ENCODE measurements at places on chromosomes 4 and X. TPM values are rescaled to one million over a fixed set of nuclear protein-coding genes. Genes with fewer than 3 reads are reported as not detected.

Gene NAP1L2
- 4.4 TPM for total RNA-seq

Gene USP53
- 9.7 TPM for total RNA-seq

Gene TLR3
- 0.32 TPM for total RNA-seq

Gene PPARGC1A
- not detected for total RNA-seq

Gene LDB2
- not detected for total RNA-seq

Gene S100P
- total RNA-seq: 0.87 TPM

Gene MAGEC2
- total RNA-seq: not detected

Gene GYG2
- total RNA-seq: not detected

Gene RTL9
- not detected for total RNA-seq

Gene GPM6B
- not detected for total RNA-seq

Gene ASB12
- total RNA-seq: not detected

Gene CXorf51A
- total RNA-seq: not detected

Gene UGT8
- 1.4 TPM for total RNA-seq

Gene DMRTC1
- total RNA-seq: not detected

Gene RHOXF1
- total RNA-seq: 0.37 TPM

Gene UGT2B15
- not detected for total RNA-seq

Measured in activated T-helper 17 cell treated with anti-CD3 and anti-CD28 coated beads, Interleukin-2, amount 50 U/mL, for 72 hours (primary cell).